Activated CD8-positive, alpha-beta T cell treated with anti-CD3 and anti-CD28 coated beads for 36 hours (primary cell): ENCODE measurements at places on chromosomes 4 and X.

DNA sequence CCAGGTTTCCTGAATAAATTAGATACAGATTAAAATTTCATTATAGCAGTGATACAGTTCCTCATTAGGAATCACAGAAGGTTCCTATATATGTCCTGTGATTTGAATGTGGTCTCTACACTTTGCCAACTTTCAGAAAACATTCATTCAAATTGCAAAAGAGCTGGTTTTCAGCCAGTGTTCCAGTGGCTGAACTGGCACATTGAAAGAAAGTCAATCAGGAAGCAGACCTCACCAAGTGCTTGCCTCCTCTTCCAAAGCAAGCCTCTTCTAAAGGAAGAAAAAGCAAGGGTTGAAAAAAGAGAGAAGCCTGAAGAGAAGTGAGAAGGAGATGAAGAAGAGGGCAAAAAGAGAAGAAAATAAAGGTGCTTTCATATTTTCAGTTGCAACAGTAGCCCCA is 12.7 kb downstream of the KLHL34 start:
- DNase-seq, result no peak

- peak; percentile 63 for DNase-seq
Observed at GRCh38 chr4:113825272-113825671, 63.7 kb upstream of the CAMK2D start.

- DNase-seq, result no peak
Observed at GRCh38 chrX:99353412-99353811, 1056.7 kb downstream of the PCDH19 start.

GRCh38 chrX:23465985-23466384 is 131.3 kb downstream of the PTCHD1 start:
- DNase-seq, result no peak

DNA sequence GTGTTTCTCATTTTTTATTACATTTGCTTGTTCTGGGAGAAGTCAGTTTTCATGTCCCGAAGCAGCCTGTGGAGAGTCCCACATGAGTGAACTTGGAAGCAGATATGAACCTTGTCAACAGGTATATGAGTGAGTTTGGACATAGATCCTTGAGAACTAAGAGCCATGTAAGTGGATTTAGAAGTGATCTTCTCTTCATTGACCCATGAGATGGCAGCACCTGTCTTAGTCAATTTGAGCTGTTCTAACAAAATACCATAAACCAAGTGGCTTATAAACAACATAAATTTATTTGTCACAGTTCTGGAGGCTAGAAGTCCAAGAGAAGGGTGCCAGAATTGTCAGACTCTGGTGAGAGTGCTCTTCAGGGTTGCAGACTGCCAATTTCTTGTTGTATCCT is 1043.8 kb downstream of the ADGRL3 start:
- DNase-seq, result no peak

DNA sequence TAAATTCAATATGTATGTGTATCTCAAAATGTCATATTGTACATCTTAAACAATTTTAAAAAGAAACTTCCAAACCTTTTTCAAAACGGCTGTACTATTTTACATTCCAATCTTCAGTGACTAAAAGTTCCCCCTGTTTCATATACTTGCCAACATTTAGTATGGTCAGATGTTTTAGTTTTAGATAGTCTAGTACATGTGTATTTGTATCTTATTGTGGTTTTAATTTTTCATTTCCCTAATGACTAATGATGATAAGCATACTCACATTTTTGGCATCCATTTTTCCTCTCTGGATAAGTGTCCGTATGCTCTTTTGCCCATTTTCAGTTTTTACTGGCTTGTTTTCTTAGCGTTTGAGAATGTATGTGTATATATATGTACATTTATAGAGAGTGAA is 212.2 kb upstream of the MAGEB18 start:
- no peak for DNase-seq

- DNase-seq, result no peak
Observed at GRCh38 chr4:9964879-9965278, 56.4 kb downstream of the SLC2A9 start.

DNA sequence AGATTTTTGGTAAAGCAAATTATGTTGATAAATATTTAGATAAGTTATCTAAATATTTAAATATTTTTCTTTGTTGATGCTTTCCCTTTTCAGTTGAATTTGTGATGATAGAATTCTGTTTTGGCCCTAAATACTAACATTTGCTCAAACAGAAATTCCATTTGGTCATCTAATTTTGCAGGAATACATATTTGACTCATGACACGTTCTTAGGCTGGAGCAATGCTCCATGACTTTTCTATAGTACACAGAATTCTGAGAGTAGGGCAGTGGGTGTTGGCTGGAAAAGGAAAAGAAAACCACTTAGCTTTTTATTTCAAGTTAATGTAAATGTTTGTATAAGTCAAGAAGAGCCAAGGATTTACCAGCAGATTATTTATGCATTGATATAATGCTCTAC is 58.6 kb upstream of the GK2 start:
- no peak for DNase-seq

DNA sequence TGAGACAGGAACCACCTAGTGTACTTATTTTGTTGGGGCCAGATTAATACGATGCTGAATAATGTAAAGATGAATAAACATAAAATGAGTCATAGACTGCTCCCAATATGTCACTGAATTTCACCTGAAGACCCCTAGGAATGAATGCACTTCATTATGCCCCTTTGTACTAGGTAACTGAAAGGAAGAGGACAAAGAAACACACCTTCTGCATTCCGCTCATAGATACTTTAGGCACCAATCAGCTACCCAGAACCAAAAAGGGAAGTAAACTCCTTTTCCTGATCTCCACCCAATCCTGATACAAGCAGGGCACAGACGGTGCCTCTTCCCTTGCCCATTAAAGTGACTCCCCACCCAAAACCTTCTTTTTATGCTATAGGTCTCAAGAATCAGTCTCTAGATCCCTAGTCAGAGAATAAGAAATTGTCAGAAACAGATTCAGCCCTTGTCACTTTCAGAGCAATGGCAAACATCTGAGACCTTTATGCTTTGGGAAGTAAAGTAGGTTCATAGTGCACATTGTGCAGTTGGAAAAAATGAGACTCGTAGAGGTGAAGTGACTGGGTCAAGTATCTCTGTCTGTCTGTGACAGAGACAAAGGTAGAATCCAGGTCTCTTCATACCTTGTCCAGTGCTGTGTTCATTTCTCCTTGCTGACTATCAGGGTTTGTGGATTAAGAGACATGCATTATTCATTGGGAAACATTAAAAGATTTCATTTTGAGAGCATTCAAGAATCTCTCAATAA is 2.3 kb downstream of the GPR174 start:
- no peak for DNase-seq

- DNase-seq, result no peak
Observed at GRCh38 chr4:171265190-171265818, 547.9 kb upstream of the GALNTL6 start.

DNA sequence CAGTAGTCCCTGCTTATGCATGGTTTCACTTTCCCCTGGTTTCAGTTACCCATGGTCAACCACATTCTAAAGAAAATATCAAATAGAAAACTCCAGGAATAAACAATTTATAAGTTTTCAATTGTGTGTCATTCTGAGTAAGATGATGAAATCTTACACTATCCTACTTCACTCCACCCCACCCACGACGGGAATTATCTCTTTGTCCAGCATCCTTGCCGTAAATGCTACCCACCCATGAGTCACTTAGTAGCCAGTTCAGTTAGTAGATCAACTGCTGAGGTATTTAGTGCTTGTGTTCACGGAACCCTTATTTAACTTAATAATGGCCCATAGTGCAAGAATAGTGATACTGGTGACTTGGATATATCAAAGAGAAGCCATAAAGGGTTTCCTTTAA is 91.4 kb downstream of the KLHL13 start:
- no peak for DNase-seq

- no peak for DNase-seq
Observed at GRCh38 chrX:124005228-124005627, 43.7 kb downstream of the STAG2 start.

DNA sequence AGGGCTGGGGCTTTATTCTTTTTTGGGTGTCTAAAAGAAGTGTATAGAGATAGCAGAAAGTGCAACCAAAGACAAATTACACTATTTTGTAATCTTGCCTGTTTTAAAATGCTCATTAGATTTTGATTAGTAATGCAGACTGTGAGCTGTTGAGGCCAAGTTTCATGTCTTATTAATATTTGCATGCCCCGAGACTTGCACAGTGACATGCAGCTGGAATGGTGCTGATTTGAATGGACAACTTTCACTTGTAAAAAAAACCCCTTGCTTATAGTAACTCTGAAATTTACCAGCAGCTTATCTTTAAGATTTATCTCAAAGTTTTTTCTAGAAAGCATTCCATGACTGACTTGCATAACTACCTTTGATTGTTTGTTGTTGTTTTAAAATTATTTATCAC is 835.1 kb upstream of the IGFBP7 start:
- no peak for DNase-seq
